Muscle of back (tissue), 13 donors: ENCODE measurements at places on chromosomes 13 and 19.

- DNase-seq: no peak
These were observed 131.1 kb upstream of the HTR2A start for GRCh38 chr13:47027780-47028437.

GRCh38 chr19:12656899-12657571 is 9.5 kb downstream of the MAN2B1 start:
- no peak for DNase-seq

DNA sequence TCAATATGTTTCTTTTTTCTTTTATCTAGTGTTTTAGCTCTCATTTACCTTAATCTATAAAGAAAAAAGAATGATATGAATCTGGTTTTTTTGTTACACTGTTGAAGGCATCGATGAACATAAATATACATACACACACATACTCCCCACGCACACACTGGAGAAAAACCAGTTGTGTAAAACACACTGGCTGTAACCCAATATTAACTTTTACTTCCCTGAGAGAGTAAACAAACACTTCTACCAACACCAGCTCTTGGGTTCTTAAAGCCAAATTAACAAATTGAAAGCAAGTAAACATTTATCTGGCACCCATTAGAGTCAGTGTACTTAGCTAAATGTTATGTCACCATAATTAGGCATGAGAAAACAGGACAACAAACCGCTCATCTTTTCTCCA is 145.7 kb downstream of the ABCC4 start:
- DNase-seq: no peak

GRCh38 chr13:84500016-84500415 is 617.7 kb upstream of the SLITRK1 start:
- no peak for DNase-seq

GRCh38 chr13:33994826-33995502 is 177.0 kb downstream of the RFC3 start:
- DNase-seq: no peak

- DNase-seq: no peak
These were observed 554.1 kb downstream of the DACH1 start for GRCh38 chr13:71312923-71313322.

- no peak for DNase-seq
These were observed 166.3 kb upstream of the SOX21 start for GRCh38 chr13:94878602-94879165.

DNA sequence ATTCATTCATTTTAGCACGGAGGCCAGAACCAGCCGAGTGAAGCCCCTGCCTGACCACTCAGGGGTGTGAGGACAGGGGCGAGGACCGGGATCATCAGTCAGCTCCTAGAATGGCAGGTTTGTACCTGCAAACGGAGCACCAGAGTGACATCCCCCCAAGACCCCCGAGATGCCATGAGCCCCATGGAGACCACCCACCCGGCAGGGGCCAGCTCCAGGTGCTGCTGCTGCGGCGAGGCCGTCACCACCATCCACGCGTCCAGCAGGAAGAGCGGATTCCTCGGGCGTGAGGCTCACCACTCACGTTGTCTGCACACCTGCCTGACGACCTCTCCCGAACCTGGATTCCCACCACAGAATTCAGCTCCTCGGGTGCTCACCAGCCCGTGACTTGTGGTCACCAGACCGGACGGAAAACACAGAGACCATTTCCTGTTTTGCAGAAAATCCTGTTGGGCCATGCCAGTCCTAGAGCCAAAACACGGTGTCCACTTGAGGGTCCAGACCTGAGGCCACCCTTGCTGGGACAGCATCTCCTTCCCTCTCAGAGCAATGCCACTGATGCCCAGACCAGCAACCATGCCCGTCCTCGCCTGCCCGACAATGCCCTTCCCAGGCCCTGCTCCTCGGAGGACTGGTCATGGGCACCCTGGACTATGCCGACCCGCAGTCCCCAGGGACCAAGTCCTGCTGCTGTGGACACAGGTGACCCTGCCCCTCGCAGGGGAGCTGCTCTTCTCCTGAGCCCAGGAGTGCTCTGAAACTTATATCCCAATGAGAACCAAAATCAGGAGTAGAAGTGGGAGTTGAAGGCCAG is 74.2 kb downstream of the RASA3 start:
- DNase-seq: no peak

DNA sequence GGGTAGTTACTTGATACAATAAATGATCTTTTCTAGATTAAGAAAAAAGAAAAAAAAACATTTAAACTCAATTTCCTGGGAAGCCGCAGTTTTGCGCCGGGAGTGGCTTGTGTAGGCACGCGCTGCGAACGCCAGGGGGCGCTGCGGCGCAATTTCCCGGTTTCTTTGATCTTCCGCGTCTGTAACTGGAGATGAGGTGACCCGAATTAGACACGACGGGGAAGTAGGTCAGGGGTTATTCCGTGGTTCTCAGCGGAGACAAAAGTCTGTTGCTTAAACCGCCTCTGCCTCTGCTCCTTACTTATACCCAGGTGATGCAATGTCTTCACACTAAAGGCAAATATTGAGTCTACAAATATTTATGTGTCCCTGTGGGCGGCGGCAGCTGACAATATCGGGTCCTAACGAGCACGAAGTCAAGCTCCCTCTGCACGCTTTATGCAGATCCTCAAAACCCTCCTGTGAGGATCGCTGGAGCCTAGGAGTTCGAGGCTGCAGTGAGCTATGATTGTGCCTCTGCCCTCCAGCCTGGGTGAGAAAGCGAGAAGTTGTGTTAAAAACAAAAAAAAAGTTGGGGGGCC is 15.2 kb downstream of the STXBP2 start:
- DNase-seq: peak; percentile 85

DNA sequence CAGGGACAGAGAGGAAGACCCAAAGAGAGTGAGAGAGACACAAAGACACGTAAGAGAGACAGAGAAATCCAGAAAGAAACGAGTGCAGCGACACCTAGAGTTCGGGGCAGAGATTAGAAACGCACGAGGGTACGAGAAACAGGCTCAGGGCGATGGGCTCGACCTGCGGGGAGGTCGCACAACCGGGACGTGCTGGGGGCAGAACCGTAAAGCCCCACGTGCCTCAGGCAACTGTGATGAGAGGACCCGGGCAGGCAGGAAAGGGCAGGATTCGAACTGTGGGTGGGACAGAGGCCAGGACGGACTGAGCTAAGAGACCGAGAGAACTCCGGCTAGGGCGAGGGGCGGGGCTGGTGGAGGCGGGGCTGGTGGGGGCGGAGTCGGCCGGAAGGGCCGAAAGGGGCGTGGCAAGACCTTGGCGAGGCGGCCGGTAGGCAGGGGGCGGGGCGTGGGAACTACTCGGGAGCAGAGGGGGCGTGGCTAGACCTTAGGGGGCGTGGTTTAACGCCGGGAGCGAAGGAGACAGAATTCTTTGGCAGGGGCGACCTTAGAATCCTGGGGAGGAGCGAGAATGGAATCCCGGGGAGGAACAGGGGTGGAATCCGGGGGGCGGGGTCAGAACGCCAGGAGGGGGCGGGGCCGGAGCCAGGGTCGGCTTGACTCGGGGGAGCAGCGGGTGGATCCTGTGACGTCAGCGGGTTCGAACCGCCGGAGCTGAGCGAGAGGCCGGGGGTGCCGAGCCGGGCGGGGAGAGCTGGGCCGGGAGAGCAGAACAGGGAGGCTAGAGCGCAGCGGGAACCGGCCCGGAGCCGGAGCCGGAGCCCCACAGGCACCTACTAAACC is at the start of gene NECTIN2:
TSS of gene NECTIN2 (plus strand) at position 686 of the 843 bp plus-strand sequence. CDS start 229 bp downstream, outside the sequence.
- DNase-seq: peak; percentile 99

DNA sequence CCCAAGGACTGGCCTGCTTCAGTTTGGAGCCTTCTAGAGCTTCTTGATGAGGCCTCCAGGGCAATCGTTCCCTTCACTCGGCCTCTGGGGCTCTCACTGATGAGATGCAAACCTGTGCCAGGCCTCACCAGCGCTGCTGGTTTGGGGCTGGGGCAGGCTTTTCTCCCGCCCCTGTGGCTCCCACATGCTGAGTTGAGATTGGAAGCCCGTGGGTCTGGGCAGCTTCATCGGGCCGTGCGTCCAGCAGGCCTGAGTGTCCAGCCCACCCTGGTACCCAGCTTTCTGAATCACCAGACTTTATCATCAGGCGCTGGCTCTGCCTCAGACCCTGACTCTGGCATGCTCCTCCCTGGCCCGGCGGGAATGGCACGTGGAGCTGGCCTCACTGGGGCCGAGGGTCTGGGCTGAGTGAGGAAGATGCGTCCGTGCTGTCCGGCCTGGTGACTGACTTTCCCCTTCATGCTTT is 4.3 kb downstream of the CALM3 start:
- no peak for DNase-seq

- DNase-seq: no peak
These were observed 17.2 kb downstream of the KCNC3 start for GRCh38 chr19:50311723-50312635.

DNA sequence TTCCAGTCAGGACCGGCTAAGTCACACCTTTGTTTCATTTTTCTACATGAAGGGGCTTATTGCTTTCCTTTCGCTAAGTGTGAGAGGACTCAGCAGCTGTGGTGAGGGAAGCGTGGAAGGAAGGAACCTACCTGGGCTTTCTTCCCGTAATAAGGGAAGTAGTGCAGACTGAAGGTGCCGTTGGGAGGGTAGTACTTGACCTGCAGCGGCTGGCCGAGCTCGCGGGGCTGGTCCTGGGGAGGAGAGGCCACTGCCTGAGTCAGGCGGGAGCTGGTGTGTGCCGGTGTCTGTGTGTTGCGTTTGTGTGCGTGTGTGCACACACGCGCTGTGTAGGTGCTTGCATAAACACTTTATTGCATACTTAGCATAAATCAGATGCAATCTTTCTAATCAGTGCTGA is 7.7 kb downstream of the ATP4B start:
- no peak for DNase-seq

- DNase-seq: peak; percentile 61
These were observed 8.7 kb downstream of the BCL3 start for GRCh38 chr19:44757057-44757734.

- no peak for DNase-seq
These were observed 150.6 kb downstream of the KCTD12 start for GRCh38 chr13:76735641-76736040.

DNA sequence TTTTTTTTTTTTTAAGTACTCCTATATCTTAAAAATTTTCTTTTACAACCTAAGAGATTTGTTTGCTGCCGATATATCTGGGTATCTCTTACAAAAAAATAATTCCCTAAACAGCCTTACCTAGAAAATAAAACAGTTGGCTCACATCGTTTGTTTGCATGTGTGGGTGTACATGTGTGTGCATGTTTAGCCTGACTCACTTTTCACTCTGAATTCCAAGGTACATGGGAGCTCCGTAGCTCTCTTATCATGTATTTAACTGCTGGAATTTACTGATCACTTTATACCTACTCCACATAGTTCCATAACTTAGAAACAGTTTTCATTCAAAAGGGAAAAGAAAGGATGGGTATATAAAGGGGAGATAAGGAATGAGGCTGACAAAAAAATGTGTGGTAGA is 616.5 kb downstream of the GPC6 start:
- DNase-seq: no peak

DNA sequence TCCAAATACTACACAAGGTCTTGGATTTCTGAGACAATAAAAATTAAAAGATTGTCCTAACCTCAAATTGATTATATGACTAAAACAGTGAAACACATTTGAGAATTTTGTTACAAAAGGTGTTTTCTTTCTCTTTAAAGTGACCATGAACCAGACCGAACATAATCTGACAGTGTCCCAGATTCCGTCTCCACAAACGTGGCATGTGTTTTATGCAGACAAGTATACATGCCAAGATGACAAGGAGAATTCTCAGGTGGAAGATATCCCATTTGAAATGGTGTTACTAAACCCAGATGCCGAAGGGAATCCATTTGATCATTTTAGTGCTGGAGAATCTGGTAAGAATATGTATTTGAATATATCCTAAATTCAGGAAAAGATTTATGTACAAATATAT is 10.4 kb downstream of the GPR180 start:
- no peak for DNase-seq

- no peak for DNase-seq
These were observed 22.0 kb downstream of the LDLR start for GRCh38 chr19:11111117-11111770.

- DNase-seq: no peak
These were observed 24.7 kb downstream of the DPF1 start for GRCh38 chr19:38199340-38199739.

GRCh38 chr19:47239152-47239551 is 8.2 kb upstream of the BBC3 start:
- DNase-seq: no peak

GRCh38 chr13:95233026-95233635 is 68.1 kb downstream of the ABCC4 start:
- no peak for DNase-seq

DNA sequence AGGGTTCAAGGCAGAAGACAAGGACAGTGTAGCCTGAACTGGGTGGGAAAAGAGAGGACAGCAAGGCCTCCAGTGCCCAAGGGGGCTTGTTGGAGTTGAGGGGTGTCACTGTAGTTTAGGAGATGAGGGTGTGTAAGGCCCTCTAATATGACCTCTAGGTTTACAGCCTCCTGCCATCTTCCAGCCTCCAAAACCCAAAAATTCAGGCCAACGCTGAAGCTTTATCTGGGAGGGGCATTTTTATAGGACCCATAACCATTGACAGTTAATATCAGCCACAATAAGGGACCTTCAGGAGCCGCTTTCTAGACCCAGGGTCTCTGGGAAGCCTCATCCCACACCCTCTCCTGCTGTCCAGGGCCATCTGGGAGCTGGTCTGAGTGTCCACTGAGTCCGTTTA is 2.8 kb downstream of the KLF1 start:
- no peak for DNase-seq

DNA sequence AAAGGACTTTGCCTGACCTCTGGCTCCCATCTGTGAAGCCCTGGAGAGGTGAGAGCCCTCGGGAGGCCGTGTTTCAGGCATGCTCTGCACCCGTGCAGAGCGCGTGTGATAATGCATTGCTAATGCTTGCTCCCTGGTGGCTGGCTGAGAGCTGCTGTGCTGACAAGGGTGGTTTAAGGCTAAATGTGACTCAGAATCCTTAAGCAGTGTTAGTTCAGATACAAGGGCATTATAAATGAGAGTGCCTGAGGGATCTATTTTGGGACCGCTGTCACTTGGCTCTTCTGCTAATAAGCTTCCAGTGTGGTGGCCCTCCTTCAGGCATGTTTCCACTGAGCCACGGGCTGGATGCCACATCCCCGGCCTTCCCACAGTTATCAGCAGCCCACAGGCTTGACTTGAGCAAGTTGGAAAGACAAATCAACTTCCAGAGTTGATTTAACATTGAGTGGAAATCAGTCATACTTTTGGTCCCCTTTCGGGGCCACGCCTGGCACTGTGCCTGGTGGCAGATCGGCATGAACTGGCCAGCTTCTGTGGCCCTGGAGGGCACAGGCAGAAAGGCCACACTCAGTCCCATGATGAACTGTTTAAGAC is 17.0 kb downstream of the ALOX5AP start:
- no peak for DNase-seq

- no peak for DNase-seq
These were observed 4.9 kb downstream of the BAX start for GRCh38 chr19:48959341-48960239.

DNA sequence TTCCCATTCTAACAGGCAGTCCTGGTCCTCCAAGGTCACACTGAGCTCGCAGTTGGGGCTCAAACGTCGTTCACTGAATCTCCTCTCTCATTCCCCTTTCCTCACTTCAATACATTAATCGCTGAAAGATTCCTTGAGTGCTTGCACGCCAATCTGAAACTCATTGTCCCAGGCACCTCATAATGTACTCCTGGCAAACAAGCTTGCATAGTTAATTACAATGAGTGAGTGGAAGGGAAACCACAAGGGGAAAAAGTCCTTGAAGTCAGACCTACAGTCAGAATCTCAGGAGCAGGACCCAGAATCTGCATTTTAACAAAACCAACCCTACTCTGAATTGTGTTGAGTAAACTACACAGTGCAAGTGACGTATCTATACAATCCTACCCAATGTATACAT is 86.9 kb downstream of the CRYL1 start:
- no peak for DNase-seq
